ENCODE measurements at places on chromosomes 4 and X.

GRCh38 chr4:146647615-146648460 lies 9.1 kb downstream of the POU4F2 start:
- no peak for DNase-seq

- DNase-seq: no peak
These were observed 103.0 kb downstream of the SYNPO2 start for GRCh38 chr4:118991686-118992085.

DNA sequence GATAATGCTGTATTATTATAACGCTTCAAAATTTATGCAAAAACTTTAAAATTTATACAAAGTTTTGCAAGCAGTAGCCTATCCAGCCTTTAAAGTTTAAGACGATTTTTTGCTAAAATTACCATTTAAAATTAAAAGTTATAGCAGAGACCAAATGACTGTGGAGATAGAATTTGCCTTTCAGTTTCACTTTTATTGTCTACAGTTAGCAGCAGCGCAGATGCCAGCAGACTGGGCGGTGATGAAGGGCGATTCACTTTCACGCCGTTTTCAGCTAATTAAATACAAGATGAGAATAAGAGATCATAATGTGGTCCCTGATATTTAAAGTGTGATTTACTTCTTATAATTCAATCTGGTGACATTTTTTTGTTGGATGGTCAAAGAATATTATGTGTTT lies 1381.5 kb upstream of the ADGRL3 start:
- DNase-seq: peak; percentile 32

DNA sequence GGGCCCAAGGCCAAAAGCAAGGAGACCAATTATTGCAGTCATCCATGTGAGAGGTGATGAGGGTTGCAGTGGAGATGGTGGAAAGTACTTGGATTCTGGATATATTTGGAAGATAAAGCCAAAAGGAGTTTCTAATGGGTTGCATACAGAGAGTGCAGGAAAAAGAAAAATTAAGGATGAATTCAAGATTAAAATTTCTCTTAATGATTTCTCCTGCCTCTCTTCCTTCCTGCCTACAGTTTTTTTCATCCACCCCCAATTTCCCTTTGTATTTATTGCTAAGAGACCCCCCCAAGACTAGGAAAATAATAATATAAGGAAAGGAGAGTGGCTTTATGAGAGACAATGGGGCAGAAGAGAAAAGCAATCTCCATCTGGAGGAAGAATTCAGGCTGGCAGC lies 8.6 kb upstream of the FGF5 start:
- DNase-seq: peak; percentile 31

- no peak for DNase-seq
These were observed 16.8 kb downstream of the SPARCL1 start for GRCh38 chr4:87512400-87512799.

DNA sequence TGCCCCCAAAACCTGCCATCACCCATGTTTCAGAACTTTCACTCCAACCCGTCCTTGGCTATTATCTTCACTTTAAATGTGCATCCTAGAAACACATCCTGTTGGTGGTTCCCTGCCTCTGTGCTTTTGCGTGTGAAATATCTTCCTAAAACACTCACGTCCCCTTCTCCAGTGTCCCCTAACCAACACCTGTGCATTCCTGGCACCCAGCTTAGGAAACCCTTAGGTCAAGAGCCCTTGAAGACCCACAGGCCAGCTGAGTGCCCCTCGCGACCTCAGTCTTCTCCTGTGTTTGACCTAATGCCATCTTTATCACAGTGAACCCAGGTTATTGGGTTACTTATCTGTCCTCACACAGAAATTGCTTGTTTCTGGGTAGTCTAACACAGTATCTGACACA lies 117.6 kb downstream of the STK32B start:
- no peak for DNase-seq

DNA sequence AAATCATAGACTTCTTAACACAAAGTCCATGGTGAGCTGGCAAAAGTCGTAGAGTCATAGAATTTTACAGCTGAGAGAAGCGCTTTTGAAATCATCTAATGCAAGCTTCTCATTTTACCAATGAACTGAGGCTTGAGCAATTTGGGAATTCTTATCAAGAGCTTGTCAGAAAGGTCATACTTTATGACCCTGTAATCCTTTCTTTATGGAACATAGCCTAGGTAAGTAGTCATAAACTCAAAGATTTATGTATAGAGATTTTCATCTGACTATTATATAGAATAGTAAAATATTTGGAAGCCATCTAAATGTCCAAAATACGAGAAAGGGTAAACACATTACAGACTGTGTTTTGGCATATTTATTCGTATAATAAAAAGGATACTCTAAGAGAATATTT lies 563.5 kb downstream of the PCDH7 start:
- no peak for DNase-seq

DNA sequence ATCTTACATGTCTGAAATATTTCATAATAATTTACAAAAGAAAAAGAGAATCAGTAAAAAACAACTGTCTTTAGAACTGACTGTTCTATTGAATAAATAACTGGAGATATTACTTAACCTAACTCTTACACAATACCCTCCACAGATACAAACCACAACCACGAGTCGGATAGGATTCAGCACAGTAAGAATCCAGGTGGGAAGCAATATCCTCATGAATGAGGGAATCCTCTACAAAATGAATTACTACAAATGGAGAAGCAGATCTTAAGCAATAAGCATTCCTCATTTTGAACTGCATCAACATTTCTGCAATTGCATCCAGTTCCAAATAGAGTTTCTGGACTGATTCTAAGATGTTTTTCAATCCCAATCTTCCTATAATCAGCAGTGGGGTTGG lies 227.1 kb downstream of the SH2D1A start:
- no peak for DNase-seq

DNA sequence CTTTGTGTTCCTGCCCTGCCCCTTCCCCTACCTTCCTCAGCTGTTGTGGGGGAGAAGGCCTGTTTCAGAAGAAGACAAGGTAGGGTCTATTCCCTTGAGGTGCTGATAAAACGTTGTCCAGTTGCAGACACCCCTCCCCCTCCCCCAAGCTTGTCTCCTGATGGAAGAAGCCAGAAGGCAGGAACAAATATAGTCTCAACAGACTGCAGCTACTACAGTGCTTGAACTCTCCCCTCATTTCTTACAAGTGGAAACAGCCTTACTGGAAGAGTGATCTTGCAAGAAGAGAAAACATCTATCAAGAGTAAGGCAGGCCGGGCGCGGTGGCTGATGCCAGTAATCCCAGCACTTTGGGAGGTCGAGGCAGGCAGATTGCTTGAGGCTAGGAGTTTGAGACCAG lies 11.0 kb upstream of the MAP7D3 start:
- DNase-seq: no peak

- DNase-seq: no peak
These were observed 517.4 kb downstream of the RPA4 start for GRCh38 chrX:97401154-97401553.

DNA sequence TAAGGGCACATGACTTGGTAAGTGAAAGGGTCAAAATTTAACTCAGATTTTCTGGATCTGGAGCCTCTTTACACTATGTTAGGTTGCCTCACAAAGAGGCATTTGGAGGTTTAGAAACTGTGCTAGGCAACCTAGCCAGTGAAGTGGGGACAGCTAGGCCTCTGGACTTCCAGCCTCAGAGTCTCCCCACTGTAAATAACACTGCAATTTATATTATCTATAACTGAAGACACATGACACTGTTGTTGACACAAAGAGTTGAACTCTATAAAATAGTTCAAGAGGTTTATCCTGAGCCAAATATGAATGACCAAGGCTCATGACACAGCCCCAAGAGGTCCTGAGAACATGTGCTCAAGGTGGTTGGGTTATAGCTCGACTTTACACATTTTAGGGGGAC lies 74.9 kb upstream of the IQCM start:
- DNase-seq: no peak

- no peak for DNase-seq
These were observed 89.4 kb upstream of the PPP2R3B start for GRCh38 chrX:475926-476723.

GRCh38 chrX:19709812-19710518 lies 177.4 kb downstream of the SH3KBP1 start:
- DNase-seq: no peak

- DNase-seq: no peak
These were observed 28.3 kb upstream of the AP1S2 start for GRCh38 chrX:15882704-15883539.

DNA sequence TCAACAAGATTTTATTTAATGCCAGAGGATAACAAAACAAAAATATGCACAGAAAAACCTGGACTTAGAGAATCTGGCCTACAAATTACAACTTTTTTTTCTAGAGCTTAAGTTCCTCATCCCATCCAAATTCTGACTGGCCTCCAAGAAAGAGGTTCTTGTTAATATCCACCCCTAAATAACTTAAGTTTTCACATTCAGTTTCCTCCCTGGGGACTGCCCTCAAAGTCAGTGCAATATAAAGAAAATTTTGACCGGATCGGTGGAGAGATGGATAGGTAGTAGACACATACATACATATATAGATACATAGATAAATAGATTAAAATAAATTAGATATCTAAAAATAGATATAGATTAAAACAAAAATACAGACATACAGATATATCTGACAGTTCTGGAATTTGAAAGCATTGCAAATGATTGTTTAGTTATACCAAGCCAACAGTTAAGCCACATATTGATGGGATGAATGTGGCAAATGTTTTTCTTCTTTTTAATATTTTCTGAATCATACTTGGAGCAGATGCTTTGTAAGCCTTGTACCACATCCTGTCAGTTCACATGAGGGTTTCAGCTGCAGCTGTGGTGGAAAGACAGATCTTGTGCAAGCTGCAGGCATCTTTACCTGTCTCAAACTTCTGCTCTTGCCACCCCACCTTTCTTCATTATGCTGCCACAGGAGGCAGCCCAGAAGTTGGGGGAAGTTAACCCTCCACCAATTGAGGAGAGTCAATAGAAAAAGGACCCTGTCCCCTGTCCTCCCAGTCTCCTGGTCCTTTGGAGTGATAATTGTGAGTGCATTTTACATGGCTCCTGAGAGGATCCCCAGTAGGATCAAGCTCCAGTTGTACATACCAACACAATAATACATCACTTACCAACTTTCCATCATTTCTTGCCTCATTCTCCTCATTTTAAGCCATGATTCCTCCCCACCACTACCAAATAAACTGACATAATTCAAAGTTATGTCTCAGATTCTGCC lies 58.5 kb upstream of the PRDM8 start:
- DNase-seq: no peak

GRCh38 chr4:77586951-77587383 lies 18.7 kb upstream of the CXCL13 start:
- no peak for DNase-seq

DNA sequence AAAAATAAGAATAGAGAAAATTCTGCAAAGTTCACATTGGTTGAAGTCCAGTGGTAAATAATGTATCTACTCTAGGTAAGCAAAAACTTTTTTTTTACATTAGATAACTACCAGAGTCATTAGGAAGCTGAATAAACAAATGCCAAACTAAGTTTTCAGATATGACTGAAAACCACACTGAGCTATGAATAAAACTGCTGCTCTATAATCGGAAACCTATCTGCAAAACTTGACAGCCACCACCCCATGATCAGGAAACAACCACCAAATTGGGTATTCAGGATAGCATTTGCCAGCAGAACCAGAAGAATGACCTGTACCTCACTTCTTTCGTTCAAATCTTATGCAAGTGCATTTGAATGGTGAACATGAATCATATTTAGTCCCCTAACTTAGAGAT lies 173.0 kb upstream of the TET2 start:
- DNase-seq: no peak

GRCh38 chrX:46710927-46711623 lies 47.8 kb downstream of the SLC9A7 start:
- DNase-seq: peak; percentile 67

GRCh38 chr4:185204238-185204910 lies 574 bp upstream of the CFAP97 start:
- DNase-seq: peak; percentile 39

- no peak for DNase-seq
These were observed 104.5 kb downstream of the IRF2 start for GRCh38 chr4:184369871-184370270.

- DNase-seq: no peak
These were observed 311.3 kb downstream of the GRID2 start for GRCh38 chr4:92615049-92615448.

DNA sequence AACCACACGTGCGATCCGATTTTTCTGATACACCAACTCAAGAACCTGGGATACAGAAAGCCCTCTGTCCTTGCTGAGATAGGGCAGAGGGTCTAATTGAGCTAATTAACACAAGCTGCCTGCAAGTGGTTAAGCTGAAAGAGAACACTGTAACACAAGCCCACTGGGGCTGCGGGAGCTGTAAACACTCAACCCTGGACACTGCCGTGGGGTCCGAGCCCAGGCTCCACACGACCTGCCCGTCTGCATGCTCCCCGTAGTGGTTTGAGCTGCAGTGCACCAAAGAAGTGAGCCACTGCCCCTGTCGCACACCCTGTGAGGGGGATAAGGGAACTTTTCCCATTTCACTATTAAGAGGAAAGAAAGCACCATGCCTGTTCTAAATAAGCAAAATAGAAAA lies 54.6 kb downstream of the SPANXN3 start:
- DNase-seq: no peak

GRCh38 chr4:85676050-85676425 lies 201.1 kb downstream of the ARHGAP24 start:
- DNase-seq: peak; percentile 12

- peak; percentile 28 for DNase-seq
These were observed 55.7 kb downstream of the METTL14 start for GRCh38 chr4:118740869-118741268.

DNA sequence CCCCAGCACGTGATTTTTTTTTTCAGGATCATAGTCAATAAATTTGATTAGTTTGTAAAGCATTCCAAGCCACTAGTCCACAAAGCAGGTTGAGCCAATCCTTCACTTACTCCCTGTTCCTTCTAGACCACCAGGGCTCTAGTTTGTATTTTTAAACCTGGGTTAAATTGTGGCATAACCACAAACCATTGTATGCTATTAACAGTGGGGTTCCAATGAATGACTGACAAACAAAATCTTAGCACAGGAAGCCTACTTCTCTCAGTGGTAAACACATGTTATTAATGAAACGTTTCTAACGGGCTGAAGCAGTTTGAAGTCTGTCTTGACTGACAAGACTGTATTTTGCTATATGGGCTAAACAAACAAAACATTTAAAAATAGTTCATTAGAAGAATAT lies 48.6 kb upstream of the GYPA start:
- no peak for DNase-seq

DNA sequence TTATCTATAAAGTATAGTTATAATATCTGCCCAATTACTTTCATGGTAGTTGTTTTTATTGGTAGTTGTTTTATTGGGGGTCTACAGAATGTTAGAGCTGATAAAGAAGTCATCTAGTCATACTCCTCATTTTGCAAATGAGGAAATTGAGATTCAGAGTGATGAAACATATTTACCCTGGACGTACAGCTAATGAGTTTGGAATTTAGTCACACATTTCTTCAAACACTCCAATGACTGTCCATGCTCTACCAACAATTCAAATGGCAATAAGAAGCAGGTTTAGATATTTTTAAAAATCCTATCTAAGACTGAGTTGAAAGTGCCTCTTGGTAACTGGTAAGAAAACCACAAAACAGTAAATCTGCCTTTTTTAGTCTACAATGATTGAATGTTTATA lies 98.2 kb downstream of the MAGEC1 start:
- DNase-seq: no peak

Data from COR-L47 (cell line).